ENCODE measurements at places on chromosomes 1 and 21.

GRCh38 chr21:18772897-18773296 is 369.3 kb upstream of the TMPRSS15 start:
- DNase-seq: no peak

DNA sequence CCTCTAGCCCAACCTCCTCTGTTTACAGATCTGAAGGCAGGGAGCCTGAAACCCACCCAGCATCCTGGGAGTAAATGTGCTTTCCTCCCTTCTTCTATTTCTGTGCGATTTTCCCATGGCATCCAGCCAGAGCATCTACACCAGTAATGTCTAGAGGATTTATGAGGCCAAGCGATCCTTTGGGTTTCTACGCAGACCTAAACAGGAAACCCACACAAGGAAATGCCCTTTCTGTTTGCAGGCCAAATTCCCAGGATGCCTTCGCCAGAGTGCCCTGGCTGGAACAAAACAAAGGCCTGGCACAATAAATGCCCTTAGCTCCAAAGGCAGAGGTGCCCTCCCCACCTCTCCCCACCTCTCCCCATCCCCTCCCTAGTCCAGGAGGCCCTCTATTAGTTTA is 110.5 kb upstream of the CDC42BPA start:
- no peak for DNase-seq

- peak; percentile 59 for DNase-seq
Observed at GRCh38 chr1:6127587-6128163, 52.4 kb downstream of the CHD5 start.

- no peak for DNase-seq
Observed at GRCh38 chr1:42692461-42692860, 10.2 kb downstream of the YBX1 start.

DNA sequence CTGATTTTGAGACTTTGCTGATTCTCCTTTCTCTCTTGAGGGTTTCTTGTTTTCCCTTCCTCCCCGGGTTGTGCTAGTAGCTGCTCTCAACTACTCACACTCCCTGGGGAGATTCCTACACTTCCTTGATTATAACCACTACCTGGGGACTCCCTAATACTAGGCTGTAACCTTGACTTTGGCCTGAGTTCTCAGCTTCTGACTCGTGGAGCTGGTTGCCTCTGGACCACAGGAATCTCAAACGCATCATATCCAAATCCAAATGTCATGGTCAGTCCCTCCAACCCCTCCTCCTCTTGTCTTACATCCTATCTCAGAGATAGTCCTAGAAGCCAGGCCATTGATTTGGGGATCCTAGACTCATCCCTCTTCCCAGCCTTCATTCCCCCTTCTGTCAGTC is 12.0 kb downstream of the MOV10 start:
- no peak for DNase-seq

- DNase-seq: no peak
Observed at GRCh38 chr1:3000214-3000613, 21.1 kb upstream of the ACTRT2 start.

DNA sequence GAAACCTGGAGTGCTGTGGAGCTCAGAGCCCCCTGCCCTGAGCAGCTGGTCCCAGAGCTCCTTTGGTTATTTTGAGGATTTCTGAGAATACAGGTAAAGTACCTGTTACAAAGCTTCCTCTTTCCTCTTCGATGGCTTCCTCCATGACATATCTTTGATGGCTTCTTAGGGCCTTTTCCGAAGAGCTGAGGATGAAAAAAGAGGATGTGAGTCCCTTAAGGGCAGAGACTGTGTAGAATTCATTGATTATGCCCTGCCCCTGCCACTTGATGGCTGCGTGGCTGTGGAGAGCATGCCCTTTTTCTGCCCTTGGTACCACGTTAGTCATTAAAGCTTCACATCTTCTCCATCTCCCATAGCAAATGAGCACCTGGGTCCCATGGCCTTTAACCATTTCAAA is 14.2 kb downstream of the TEX35 start:
- DNase-seq: no peak

- no peak for DNase-seq
Observed at GRCh38 chr1:17569200-17570139, 30.0 kb downstream of the ARHGEF10L start.

DNA sequence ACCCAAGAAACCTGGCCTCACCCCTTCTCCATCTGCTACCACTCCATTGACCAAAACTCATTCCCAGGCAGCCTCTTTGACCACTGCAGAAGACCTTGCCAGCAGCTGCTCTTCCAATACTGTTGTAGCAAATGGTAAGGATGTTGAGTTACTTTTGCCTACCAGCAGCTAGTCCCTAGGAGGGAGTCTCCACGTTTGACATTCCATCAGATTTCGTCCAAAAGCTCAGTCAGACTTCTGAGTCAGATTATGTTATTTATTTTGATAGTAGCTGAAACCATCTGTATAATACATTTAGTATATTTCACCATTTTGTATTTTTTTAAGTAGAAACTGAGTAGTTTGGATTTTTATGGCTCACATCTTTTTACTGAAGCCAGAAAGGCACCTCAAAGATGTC is 51.5 kb upstream of the WNT2B start:
- DNase-seq: no peak

GRCh38 chr1:170807432-170807831 is 127.9 kb upstream of the MROH9 start:
- DNase-seq: no peak

- no peak for DNase-seq
Observed at GRCh38 chr1:197159461-197159860, 13.0 kb upstream of the ASPM start.

DNA sequence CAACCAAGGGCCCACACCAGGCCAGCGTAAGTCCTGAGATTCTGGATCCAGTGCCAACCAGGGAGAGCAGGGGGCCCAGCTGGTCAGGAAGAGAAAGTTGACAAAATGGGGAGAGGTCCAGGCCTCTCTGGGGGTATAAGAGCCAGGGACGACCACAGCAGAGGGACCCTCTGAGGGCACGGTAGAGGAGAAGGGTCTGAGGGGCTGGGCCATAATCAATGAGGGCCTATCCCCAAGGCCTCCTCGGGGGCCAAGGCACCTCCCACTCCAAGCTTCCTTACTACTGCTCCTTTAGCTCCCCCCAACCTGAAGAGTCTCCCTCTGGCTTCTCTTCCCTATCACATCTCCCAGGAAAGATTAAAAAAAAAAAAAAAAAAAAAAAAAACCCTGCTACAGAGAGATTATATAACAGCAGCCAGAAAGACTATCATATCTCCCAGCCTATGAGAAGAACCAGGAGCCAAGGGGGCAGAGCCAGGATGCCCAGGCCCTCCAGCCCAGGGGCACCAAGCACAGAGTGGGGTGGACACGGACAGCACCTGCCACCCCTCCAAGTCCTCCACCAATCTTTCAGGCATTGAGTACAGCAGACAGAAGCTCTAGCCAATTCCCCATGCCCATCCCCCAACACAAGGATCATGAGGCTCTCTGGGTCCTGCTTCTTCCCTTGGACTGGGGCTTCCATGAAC is 2.7 kb downstream of the MEF2D start:
- DNase-seq: no peak

DNA sequence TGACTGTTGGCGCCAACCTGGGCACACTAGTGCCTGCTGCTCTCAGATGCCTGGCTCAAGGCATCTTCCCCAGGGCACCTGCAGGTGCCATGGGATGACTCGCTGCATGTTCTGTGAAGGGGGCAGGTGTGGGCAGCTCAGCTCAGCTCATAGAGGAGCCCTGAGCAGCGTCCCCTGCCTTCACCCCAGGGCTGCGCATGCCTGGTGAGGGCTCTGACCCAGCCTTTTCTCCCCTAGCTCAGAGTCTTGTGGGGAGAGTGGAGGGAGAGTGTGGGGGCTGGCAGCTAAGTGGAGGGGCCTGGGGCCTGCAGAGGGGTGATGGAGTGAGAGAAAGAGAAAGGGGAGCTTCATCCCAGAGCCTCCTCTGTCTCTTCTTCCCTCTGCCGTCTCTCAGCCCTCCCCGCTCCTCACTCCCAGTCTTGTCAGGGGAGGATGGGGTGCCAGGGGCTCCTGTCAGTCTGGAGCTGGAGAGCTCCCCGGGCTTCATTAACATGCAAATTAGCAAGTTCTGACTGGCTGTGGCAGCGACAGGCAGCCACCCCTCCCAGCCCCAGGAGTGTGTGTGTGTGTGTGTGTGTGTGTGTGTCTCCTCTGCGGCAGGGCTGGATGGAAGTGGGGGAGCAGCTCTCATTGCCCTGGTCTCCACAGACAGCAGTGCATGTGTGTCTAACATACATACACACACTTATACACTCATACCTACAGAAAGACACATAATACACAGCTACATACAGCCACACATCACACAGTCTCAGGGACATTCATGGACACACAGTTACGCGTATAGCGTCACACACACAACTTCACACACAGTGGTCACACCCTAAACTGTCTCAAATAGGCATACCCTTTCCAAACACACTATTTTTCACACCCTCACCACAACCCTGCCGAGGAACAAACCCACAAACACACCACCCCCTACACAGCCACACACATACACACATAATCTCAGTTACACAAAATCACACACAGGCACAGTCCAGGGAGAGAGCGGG is 34.0 kb downstream of the FOXO6 start:
- no peak for DNase-seq

DNA sequence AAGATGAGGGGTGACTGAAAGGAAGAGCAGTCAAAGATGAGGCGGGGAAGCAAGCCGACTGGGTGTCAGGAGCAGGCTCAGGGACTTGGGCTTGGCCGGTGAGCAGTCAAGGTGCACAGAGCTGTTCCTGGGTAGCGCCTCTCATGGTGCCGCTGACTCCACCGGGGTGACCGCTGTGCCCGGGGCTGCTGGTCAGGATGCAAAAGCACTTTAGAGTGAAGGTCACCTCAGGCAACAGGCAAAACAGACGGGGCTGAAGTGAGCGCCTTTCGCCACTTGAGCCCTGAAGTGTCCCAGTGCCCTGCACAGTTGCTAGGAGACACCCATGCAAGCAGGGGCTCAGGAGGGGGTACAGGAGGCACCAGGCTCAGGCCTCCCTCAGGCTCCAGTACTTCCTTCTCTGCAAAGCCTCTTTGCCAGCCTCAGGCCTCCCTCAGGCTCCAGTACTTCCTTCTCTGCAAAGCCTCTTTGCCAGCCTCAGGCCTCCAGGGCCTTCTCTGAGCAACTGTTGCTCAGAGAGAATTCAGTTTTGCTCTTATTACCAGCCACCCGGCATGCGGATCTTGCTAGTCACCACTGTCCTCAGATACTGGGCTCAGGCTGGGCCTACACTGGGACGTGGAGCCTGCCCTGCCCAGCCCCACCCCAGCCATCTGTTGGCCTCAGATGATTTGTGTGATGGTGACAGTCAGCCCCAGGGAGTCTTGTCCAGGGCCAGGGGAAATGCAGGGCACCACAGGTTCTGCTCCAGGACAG is 99.7 kb upstream of the IRF2BP2 start:
- no peak for DNase-seq

GRCh38 chr1:234918181-234918841 is 210.3 kb downstream of the TOMM20 start:
- no peak for DNase-seq

GRCh38 chr1:53166912-53167311 is 24.5 kb upstream of the SLC1A7 start:
- no peak for DNase-seq
